ENCODE measurements at places on chromosomes 4 and X.

DNA sequence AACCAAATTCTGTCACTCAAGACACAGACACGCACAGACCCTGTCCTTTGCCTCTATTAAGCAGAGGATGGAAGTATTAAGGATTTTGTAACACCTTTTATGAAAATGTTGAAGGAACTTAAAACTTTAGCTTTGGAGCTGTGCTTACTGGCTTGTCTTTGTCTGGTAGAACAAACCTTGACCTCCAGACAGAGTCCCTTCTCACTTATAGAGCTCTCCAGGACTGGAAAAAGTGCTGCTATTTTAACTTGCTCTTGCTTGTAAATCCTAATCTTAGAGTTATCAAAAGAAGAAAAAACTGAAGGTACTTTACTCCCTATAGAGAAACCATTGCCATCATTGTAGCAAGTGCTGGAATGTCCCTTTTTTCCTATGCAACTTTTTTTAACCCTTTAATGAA is 215.7 kb downstream of the GC start:
- DNase-seq, result no peak

DNA sequence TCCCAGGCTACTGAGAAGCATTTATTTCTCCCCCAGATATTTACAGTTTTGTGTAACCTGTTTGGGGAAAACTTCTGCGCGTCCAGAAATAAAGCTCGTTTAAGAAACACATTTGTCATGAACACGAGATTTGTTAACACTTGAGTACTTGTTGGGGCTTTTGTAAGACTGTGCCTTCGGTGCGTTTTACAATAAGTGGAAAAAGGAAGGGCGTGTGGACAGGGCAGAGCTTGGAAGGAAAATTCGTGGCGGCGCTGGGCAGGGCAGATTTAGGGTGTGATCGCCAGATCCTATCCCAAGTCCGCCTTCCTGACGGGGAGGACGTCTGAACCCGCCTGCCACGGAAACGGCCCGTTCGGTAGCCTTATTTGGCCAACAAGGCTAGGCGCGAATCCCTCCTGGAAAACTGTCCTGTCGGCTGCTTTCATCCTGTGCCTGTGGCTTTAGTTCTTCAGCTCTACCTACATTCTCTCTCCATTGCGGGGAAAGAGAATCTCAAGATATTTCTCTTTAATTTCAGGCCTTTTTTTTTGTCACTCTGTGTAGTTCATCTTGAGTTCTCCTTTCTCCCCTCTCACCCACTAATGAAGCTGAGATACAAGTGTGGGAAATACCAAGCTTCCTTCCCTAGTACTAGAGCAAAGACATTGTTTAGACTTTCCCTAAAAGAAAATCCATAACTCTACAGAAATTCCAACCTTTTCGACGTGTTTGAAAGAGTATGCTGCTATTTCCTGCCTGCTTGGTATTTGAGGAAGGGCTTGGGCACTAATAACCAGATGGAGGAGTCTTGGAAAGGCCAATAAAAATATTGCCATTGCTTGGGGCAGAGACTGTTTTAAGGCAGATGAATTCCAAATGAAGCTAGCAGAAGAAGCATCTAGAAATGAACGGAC is 982 bp downstream of the PDLIM5 start:
- peak; percentile 93 for DNase-seq

DNA sequence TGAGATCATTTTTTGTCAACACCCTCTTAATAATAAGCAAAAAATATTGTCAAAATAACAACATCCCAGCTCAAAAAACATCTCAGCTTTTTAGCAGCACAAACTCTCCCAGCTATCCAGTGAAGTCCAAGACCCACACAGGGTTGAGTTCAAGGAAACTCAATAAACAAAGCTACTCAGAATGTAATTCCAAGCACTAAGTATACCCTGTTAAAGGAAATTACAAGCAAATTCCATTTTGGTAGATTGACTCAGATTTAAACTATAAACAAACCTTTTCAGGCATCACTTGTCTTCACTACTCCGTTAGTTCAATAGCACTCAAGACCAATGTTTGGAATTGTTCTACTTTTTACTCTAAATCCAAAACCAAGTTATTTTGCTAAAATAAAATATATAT is 506.0 kb upstream of the INTU start:
- DNase-seq, result no peak

DNA sequence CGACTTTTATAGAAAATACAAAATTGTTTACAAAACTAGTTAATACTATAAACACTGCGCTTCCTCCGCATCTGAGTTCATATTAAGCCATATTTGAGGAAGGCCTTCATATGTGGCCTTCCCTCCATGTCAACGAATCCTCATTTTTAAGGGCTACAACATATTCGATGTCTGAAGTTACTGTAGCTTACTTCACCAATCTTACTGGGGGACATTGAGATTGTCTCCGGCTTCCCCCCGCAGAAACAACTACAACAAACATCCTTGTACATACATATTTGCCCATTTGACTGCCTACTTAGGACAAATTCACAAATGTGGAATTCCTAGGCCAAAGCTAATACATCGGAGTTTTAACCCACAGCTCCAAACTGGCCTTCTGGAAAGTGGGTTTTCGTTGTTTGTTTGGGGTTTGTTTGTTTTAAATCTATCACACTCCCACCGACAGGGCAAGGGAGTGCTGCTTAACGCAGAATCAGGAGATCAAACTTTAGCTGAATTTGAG is 581 bp upstream of the FAM114A1 start:
- DNase-seq, result no peak

Data from adipocyte (in vitro differentiated cells).